D721Med (cell line): ENCODE measurements at places on chromosomes 6 and 20.

DNA sequence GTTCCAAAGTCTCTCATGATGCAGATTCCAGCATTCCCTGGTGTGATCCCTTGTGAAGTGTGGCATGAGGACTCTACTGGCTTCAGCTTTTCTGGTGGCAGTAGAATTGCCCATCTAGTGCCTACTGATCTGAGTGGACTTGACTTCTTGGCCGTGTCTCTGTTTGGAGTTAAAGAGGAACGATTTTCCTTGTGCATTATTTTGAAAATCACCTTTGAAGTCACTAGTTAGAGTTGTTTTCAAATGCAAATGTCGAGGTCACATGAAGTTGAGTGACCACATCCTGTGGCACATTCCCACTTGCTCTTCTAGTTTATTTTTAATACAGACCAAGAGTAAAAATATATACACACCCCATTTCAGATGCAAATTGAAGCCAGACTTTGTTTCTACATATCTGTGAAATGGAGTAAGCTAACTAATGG, 270.7 kb upstream of the TAB2 start:
- DNase-seq = no peak

DNA sequence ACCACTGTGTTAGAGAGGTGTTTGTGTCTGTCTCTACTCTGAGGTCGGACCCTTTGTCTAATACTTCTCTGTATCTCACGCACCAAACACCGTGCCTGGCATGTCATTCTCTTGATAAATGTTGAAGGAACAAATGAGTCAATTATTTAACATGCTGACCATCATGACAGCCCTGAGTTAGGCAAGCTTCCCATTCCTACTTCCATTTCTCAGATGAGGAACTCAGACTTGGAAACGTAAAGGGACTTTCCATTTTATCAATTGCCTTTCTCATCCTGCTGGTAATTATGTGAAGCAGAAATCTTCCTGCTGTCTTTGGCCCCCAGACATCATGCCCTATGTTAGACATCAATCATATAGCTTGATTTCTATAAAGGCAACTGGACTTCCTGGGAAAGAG, 227.0 kb upstream of the ECI2 start:
- no peak for DNase-seq

DNA sequence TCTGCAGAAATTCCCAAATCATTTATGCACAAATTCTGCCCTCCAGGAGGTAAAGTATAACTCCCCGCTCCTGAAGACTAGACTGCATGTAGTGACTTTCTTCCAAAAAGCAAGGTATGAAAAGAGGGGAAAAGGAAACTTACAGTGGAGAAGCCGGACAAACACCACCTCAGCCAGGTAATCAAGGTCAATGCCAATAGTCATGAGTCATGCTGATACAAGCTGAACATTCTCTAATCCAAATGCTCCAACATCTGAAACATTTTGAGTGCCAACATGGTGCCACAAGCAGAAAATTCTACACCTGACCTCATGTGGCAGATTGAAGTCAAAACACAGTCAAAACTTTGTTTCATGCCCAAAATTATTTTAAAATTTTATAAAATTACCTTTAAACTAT, 165.6 kb downstream of the FOXA2 start:
- DNase-seq = no peak

DNA sequence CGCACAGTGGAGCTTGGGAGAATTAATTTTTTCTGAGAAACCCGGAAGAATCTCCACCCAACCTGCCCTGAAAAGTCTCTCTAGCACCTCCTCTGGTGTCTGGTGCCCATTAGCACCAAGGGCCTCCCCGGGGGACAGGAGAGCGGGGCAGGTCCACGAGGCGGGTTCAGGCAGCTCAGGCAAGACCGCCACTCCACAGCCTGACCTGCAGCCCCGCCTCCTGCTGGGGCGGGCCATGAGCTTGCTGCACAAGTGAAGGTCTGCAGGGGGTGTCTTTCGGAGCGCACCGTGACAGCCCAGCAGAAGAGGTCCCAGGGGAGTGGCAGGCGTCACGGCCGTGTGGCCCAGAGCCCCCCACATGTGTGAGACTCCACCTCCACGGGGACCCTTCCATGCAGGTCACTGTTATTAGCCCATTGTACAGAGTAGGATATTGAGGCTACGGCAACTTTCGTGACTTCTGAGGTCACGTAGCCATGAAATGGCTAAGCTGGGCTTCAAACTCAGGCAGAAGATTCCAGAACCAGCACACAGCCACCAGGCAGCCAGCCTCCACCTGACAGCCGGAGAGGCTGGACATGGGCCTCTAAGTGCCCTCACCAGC, 63.9 kb upstream of the SLCO4A1 start:
- no peak for DNase-seq

- DNase-seq = no peak
Observed at GRCh38 chr6:15062516-15063252, 183.2 kb upstream of the JARID2 start.

DNA sequence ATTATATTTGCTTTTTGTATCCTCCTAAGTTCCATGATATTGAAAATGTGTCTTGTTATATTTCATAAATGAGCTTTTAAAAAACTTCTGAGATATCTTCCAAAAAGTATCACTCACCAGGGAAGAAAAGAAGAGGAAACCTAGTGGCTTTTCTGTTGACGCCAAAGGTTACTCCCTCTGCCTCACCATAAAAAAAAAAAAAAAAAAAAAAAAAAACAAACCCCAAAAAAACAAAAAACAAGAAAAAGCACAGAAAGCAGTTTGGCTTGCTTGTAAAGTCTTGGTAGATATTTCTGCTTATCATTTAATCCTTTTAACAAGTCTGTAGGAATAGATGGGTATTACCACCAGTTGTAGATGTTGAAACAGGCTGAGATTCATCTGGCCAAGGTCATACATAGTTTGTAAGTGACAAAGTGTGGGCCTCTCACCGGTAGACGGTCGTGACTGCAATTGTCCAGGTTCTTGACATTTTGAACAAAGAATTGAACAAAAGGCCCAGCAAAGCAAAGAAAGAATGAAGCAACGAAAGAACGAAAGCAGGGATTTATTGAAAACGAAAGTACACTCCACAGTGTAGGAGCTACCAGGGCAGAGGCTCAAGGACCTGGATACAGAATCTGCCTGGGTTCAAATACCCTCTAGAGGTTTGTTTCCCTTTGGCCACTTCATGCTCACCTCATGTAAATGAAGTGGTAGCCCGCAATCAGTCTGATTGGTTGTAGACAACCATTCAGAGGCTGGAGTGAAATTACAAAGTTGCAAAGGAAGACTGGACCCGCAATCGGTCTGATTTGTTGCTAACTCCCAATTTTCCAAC, 11.6 kb upstream of the ELOVL5 start:
- no peak for DNase-seq

DNA sequence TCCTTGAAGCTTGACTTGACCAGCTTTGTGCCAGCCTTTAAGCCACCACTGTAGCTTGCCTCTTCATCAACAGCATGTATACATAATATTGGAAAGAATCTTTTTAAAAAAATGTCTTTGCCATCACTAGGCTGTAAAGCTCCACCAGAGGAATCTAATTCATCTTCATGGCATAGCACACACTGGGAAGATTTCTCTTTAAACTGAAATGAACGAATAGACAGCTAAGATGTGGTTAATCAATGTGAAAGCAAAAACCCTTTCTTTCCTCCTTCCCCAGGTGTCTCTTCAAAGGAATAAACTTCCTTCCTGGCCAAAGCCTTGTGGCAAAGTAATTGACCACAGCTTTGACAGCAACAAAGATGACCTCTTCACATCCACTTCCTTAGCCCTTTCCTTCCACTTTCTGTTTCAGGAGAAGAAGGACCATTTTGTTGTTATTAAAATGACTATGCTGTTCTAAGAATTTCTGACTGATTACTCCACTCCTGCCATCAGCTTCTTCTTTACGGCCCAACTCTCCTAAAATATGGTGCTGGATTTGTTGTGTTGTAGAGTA, 428.7 kb upstream of the SOX4 start:
- no peak for DNase-seq

DNA sequence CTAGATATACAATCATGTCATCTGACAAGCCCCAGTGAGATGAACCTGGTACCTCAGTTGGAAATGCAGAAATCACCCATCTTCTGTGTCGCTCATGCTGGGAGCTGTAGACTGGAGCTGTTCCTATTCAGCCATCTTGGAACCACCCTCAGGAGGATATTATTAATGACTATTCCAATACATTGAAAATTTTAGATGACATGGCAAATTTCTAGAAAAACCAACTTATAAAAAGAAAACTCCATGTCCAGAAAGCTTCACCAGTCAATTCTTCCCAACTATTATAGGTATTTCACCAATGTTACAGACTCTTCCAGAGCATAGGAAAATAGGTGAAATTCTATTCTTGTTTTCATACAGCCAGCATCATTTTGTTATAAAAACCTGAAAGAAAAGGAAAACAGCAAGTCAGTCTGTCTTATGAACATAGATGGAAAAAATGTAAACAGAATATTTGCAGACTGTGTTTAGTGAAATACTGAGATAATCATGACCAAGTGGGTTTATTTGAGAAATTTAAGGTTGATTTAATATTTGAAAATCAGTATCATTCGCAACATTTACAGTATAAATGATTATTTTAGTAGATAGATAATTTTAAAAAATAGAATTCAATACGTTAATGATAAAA, 43.3 kb downstream of the ATRN start:
- no peak for DNase-seq

DNA sequence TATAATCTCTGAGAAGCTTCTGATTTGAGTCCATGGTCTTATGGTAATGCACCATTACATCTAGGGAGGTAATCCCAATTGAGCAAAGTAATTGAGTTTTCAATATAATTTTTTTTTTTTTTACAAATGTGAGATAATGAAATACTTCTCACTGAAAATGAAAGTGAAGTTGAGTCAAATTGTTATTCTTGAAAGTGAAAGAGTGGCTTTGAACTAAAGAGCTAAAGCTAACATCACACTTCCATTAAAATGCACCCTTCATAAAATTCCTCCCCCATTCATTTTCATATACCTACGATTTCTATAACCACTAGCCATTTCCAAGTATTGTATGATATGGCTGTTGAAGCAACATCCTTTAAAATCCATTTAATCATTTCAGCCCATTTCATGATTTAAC, 149.1 kb upstream of the IMPG1 start:
- no peak for DNase-seq

DNA sequence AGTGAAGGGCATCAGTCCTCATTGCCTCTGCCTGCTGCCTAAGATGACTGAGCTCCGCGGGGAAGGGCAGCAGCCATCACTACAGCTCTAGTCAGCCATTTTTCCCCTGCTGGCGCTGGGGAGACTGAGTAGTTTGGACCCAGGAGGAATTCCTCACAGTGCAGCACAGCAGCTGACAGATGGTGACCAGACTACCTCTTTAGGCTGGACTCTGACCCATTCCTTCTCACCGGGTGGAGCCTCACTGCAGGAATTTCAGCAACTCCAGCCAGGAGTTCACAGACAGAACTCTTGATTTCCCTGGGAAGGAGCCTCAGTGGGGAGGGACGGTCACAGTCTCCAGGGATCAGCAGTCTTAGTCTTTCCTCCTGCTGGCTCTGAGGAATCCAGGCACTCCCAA, 492.0 kb upstream of the MMS22L start:
- DNase-seq = no peak

DNA sequence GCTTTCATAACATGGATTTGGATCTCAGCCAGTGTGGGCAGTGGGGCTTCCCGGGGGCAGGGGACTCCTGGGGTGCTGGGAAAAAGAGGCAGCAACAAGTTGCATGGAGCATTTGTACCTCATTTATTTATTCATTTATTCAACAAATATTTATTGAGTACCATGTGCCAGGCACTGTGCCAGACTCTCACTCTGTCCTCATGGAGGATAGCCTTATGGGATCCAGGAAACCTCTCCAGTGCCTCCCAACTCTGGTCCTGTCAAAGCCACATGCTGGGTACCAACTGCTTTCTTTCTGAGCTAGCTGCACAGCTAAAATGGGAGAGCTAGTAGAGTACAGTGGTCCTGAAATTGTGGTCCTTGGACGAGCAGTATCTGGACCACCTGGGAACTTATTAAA, 87.8 kb upstream of the EPB41L1 start:
- no peak for DNase-seq

DNA sequence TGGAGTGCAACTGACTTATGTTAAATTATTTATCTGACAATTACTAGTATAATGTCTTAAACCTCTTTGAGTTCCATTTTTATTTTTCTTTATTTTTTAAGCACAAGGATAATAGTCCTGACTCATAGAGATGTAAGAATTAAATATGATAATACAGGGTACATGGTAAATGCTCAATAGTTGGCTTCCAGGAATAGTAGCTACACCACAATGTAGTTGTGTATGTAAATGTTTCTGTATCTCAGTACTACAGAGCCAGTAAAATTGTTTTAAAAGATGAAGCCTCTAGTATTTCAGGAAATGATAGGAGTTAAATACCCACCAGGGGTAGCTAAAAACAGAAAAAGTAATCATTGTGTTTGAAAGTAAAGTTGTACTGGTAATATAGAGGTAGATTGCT, 487.4 kb upstream of the IRAK1BP1 start:
- DNase-seq = no peak

- DNase-seq = no peak
Observed at GRCh38 chr20:6654513-6655252, 112.8 kb upstream of the BMP2 start.

- DNase-seq = no peak
Observed at GRCh38 chr6:7311917-7312615, 933 bp downstream of the SSR1 start.

DNA sequence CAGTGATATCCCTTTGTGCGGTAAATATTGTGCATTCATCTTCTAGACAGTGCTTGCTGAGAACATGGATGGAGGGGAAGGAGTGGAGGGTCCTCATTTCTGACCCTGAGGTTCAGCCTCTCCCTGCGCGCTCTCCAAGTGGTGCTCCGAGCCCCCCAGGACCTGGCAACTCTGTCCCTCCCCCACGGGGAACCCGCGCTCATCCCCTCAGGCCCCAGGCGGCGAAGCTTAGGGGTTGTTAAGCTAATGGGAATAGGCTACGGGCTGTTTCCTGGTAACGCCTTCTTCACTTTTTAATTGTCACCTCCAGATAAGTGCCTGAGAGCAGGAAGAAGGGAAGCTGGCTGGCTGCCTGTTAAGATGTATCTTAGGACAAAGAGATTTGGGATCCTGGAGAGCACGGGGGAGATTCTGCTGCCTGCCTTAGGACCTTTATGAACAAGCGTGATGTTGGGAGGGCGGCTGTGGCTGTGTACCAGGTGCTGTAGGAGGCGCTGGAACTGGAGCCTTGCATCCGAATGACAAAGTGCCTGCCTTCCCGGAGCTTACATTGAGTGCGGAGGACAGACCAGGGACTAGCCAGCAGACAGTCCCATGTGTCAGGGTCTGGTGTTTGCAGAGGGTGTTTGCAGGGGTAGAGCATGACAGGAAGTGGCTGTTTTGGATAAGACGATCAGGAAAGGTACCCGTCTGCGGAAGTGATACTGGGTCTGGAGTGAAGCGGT, 11.7 kb downstream of the TSHZ2 start:
- no peak for DNase-seq

DNA sequence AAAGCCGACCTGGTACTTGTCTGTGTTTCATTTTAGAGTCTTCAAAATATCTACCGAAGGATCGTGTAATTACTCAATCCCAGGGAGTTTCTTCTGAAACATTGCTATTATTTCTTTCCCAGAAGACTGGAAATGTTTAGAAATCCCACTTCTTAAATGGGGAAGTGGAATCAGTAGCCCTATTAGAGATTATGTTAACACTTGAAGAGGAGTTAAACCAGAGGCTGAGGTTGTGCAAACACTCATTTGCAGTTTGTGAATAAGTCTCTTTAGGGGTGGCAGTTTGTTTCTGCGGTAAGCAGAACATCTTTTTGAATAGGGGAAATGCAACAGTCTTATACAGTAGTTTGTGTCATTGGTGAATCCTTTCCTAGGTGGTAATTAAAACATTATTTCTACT, 21.3 kb downstream of the DSP start:
- no peak for DNase-seq
